Activated CD4-positive, alpha-beta T cell treated with anti-CD3 and anti-CD28 coated beads, Interleukin-10, Interleukin-2, amounts not matched to agents 100 ng/mL and 50 ng/mL, durations not matched to agents 16 hours and 8 hours (primary cell): ENCODE measurements at places on chromosomes 4 and X.

DNA sequence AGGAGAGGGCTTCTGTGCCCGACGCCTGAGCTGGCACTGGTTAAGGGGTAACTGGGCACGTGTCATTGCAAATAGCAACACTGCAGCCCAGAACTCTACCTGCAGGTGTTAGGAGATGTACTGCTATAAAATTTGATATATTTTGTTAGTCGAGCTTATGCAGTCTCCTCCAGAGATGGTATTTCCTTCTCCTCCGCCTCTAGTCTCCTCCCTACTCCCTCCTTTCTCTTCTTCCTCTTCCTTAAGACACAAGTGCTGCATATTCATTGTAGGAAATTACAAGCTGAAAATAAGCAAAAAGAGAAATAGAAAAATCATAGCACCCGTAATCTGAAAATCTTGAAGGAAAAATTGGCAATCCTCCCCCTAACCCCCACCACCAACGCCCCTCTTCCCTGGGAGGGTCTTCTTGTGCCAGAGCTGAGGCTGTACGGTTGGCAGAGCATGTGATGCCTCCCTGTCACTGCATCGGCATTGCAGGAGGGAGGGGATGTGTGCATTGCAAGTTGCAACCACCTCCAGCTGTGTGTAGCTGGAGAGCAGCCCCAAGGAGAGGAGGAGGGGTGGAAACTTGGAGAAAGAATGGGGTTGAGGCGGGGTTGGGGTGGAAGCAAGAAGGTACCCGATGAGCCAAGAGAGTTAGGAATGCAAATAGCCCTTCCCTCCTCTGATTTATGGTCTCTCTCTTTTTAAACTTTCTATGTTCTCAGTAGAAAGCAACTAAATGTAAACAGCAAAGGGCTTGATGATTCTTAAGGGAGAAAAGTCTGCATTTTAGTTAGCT, 48.3 kb upstream of the MND1 start:
- no peak for DNase-seq

DNA sequence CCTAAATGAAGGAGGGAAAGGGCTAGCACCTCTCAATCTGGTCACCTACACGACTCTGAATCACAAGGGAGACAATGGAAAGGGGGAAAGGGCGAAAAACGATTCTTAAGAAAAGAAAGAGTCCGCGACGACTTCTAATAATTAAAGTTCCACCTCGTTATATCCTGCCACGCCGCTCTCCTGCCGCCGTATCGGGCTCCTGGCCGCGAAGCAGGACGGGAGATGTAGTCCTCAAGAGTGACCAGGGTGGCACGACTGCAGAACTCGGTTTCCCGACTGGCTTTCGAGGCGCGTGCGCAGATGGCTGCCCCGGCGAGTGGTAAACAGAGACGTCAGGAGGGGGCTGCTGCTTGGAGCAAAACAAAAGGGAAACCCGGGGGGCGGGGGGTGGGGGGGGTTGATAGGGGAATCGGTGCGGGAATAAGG, at the start of gene FOXO4:
FOXO4 (plus strand) TSS at position 297 of the 426 bp plus-strand sequence. CDS start 678 bp downstream, outside the sequence.
- peak; percentile 93 for DNase-seq

- DNase-seq: no peak
These were observed 44.2 kb upstream of the PRSS12 start for GRCh38 chr4:118396881-118397622.

DNA sequence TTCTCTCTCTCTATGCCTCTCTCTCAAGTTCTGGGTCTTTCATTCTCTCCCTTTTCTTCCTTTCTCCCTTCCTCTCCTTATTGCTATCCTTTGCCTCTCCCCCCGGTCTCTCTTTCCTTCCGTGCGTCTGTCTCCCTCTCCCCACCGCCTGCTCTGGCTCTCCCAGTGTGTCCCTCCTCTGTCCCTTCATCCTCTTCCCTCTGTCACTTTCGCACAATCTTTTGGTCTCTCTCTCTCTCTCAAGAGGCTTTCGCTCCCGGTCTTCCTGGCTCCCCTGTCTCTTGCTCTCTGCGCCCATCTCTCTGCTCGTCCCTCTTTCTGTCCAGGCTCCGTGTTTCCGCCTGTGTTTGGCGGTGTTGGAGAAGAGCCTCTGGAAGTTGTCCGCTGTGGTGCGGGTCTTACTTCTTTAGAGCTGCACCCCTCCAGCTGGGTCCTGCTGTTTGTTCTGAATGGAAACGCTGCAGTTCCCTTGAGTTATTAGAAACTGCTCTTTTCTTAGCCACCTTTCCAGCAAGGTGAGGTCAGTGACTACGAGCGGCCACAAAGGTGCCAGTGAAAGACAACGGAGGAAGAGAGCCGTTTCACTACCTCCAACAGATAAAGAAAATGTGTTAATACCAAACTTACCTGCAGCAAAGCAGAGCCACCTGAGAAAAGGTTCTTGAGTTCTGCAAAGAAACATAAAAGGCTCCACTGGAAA, 1.1 kb downstream of the BMPR1B start:
- DNase-seq: no peak

GRCh38 chr4:76430519-76431388, 4.3 kb upstream of the SHROOM3 start:
- DNase-seq: peak; percentile 45

GRCh38 chrX:154458116-154458953, at the start of gene PLXNA3:
Gene PLXNA3 (plus strand): TSS chrX:154458281. CDS start chrX:154460184, 1,903 bp downstream.
- peak; percentile 57 for DNase-seq

DNA sequence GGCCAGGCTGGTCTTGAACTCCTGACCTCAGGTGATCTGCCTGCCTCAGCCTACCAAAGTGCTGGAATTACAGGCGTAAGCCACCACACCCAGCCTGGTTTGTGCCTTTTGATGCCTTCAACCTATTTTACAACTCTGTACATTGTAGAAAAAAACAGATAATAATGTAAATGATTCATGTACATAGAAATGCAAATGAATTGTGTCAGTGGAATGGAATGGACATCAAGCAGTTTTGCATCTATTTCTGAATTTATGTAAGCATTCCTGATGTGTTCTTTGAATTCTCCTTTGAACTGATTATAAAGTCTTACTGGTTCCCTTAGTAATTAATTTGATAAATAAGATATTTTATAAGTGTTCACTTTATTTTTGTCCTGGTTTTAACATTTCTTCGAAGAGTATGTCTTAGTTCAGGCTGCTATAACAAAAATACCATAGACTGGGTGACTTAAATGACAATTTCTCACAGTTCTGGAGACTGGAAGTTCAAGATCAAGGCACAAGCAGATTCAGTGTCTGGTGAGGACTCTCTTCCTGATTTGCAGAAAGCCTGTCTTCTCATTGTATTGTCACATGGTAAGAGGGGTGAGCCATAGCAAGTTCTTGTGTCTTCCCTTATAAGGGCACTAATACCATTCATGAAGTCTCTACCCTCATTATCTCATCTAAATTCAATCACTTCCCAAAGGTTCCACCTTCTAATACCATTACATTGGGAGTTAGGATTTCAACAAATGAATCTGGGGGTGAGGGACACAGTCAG, 162.2 kb upstream of the S100G start:
- DNase-seq: no peak

DNA sequence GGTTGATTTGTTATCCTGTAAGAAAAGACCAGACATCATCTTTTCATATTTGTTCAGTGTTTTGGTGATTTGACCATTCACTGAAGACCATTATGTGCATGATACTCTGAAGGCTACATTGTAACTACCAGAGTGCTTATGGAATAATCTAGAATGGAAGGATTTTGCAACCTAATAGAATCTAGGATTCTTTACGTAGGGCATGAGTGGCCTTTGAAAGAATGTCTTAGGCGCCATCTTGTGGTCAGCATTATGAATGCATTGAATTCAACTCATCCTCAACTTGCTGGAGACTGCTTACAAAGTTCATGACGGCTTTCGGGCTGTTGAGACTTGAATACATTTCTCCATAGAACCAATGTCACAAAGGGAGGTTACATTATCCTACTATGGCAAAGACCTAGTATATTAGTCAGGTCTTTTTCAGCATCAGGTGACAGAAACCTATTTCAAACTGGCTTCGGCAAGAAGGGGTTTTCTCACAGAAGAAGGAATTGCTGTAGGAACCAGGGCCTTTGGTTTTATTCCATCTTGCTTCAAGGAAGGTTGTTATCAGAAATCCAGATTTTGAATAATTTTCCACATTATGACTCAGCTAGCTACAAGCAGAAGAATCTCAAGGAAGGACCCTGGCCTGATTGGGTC, 104.1 kb downstream of the GPAT3 start:
- peak; percentile 69 for DNase-seq

DNA sequence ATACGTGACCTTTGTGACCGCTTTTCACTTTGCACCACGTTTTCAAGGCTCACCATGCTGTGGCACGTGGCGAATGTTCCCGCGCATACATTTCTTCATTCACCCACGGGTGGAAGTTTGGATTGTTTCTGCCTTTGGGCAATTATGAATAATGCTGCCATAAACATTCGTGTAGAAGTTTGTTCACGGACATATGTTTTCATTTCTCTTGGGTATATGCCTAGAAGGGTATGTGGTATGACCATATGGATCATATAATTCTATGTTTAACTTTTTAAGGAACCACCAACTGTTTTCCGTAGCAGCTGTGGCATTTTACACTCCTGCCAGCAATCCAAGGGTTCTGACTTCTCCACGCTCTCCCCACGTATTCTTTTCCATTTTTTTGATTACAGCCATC, 60.9 kb upstream of the MXD4 start:
- no peak for DNase-seq

DNA sequence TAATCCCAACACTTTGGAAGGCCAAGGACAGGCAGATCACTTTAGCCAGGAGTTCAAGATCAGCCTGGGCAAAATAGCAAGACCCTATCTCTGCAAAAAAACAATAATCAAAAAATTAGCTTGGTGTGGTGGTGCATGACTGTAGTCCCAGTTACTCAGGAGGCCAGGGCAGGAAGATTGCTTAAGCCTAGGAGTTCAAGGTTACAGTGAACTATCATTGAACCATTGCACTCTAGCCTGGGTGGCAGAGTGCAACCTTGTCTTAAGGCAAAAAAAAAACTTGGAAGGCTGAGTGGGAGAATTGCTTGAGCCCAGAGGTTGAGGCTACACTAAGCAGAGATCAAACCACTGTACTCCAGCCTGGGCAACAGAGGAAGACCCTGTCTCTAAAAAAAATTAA, 5.2 kb upstream of the FRYL start:
- DNase-seq: no peak

DNA sequence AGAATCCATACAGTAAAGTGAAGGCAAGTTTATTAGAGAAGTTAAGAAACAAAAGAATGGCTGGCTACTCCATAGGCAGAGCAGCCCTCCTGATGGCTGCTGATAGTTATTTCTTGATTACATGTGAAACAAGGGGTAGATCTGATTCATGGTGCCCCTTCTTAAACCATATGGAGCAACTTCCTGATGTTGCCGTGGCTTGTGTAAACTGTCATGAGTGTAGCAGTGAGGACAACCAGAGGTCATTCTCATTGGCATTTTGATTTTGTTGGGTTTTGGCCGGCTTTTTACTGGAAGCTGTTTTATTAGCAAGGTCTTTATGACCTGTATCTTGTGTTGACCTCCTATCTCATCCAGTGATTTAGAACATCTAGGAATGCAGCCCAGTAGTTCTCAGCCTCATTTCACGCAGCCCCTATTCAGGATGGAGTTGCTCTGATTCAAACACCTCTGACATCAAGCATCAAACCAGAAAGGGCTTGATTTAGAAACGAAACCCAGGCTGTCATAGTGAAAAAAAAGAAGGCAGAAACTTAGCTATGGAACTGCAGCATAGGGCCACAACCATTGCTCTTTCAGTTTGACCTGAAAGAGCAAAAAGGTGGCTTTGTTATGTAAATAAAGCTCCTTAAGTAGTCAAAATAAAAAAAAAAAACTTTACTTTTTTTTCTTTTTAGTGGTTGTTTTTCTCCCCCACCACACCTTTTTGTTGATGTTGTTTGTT, 37.8 kb downstream of the SPCS3 start:
- peak; percentile 10 for DNase-seq

DNA sequence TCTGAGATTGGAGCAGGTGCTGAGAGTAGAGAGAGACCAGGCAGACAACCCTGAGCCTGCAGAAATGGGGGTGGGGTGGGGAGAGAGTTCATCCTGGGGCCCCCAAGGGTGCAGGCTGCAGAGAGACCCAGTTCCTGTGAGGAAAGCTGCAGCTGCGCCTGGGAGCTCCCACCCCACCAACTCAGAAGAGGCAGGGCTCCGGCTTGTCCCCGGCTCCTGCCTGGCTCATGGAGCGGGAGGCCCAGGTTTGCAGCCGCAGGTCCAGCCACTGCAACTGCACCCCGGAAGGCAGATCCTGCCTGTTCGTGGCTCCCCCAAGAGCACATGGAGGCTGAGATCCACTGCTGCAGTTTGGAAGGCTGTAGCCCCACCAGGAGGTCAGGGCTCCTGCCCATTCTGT, 44.2 kb upstream of the DGKK start:
- DNase-seq: no peak
